ENCODE measurements at places on chromosomes 7 and 10.

DNA sequence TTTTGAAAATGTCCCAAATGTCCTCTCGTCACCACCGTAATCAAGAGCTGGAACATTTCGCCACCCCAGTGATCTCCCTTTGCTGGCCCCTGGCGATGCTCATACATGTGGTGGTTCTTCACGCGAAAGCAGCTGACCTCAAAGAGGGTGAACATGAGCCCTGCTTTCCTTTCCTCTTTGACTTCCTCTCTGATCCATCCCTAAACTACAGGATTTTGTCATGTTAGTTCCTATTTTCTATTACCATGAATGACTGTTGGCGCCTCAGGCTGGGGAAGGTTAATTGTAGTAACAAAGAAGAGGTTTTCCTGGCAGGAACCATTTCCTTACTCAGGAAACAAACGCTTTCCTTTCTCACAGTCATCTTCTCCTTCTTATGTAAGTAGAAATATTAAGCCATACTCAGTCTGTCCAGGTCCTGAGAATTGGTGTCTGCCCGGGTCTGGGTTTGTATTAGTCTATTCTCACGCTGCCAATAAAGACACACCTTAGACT lies 114.5 kb downstream of the INSYN2A start:
- DNase-seq: peak; percentile 8

DNA sequence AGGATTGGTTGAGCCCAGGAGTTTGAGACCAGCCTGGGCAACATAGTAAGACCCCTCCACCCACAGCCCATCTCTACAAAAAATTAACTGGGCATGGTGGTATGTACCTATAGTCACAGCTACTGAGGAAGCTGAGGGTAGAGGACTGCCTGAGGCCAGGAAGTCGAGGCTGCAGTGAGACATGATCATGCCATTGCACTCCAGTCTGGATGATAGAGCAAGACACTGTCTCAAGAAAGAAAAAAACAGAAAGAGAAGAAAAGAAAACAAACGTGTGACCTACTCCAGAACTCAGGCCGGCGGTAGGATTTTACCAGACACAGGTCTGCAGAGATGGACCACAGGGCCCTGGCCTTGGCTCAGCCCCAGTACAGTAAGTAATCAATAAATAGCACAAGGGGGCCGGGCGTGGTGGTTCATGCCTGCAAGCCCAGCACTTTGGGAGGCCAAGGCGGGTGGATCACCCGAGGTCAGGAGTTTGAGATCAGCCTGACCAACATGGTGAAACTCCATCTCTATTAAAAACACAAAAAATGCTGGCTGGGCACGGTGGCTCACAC lies 35.4 kb upstream of the TNRC18 start:
- no peak for DNase-seq

DNA sequence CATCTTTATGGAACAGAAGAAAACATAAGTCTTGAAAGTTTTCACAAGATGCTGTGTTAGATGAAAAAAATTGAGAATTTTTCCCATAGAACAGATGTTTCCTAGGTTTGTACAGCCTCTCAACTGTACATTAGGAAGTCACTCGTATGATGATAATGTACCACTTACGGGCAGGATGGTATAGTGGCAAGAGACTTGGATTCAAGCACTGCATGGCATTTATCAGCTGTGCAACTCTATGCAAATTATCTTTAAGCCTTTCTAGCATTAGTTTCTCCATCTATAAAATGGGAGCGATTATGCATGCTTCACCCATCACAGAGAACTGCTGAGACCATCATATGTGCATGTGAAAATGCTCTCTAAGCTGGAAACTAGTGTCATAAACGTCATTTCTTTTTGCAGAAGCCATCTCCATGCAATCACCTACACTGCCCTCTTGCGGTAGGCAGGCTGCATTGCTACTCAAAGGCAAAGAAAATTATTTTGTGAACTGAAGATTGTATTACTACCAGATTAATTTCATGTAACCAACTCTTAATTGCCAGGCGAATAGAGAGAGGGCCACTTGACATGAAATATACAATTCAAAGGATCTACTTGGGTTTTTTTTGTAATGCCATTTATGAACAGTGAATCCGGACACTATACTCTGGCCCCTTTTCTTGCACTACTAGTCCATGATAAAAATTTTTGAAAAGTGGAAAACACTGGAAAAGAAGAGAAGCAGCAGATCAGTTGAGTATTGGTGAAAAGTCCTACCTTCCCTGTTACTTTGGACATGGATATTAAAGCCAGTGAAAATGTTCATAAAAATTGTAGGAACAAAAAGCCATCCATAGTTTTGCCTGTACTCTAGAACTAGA lies 102.3 kb downstream of the JAZF1 start:
- DNase-seq: no peak

DNA sequence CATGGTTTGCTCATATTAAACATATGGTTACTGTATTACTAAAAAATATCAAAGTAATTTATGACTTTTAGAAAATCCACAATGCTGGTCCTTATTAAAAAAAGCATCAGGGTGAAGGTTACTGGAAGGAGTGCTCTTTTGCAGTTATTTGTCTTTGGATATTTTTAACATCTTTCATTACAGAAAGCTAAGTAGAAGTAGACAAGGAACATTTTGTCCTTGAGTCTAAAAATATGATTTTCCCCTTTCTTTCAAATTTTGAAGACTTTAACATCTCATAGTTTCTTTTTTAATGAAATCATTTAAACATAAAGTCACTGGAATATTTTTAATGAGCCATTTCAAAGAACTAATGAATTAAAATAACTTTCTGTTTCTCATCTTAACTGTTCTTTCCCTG lies 110.1 kb upstream of the TNS3 start:
- DNase-seq: no peak

DNA sequence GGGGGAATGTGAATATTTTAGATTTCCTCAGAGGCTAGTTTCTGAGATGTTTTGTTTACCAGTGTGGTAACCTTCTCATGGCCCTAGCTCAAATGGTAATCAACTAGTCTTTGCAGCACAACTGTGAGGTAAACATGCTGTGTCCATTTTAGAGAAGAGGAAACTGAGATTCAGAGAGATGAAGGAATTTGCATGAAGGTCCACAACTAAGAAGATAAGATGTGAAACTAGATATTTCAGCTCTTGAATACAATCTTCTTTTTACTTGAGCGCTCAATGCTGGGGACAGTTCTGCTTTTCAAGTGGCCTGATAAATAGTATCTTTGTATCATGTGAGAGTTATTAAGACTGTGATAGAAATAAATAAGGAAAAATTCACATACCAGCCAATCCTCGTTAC lies 245.4 kb downstream of the AUTS2 start:
- DNase-seq: no peak

GRCh38 chr7:121557034-121557892 lies 161.2 kb upstream of the FAM3C start:
- no peak for DNase-seq

DNA sequence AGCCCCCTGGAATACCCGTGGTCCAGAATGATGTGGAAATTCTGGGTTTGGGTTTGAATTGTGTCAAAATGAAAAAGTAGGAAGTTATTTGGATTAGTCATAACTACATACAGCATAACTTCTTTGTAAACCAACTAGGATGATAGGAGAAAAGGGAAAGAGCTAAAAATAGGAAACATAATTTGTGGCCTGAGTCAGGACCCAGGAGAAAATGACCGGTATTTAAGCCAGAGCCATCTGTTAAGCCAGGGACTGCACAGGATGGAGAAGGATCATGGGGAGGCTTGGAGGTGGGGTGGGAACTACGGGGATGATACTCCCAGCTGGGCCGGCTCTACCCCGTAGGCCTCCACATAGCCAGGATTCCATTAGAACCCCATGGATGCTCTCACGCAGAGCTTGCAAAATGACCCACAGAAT lies 98.6 kb downstream of the MYOF start:
- DNase-seq: no peak

DNA sequence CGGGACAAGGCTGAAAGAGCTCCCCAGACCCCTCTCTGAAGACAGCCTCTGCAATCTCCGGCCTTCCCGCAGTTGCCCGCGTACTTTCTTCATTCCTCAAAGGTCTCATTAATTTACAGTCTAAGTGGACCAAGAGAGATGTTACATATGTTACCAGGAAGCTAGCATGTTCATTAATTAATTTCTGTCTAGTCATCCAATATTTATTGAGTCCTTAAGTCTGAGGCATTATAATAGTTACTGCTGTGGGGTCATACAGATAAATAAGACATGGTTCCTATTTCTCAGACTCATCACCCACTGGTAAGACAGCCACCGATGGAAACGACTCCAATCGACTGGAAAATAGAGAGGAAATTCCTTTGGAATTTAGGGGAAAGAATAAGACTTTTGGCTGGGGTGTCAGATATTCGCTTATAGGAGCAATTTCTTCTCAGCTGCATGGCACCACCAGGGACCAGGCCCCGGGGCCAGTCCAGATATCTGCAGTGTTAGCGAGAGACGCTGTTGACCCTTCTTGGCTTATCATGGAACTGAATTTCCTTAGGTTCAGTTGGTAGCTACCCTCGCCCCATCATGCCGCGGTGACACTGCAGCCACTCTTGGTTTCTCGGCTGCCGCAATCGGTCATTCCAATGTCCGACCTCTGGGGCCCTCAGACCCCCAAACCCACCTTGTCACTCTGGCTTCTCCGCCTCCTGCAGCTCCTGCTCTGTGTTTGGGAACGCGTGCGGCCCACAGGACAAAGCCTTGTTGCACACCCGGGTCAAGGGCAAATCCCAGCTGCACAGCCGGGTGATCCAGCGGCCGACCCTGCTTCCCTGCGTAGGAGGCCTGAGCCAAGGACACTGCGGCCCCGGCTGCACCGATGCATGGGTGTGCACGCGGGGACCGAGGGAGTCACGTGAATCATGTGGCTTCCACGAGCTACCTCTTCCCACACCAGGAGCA lies 383.2 kb downstream of the DNAJB6 start:
- no peak for DNase-seq

- DNase-seq: no peak
Observed at GRCh38 chr10:75540357-75540966, 109.0 kb downstream of the LRMDA start.

- no peak for DNase-seq
Observed at GRCh38 chr10:14556285-14556956, 218.3 kb downstream of the FAM107B start.

- no peak for DNase-seq
Observed at GRCh38 chr7:460374-461116, 59.1 kb downstream of the PDGFA start.

GRCh38 chr7:50614721-50615518 lies 49.7 kb upstream of the DDC start:
- peak; percentile 74 for DNase-seq

DNA sequence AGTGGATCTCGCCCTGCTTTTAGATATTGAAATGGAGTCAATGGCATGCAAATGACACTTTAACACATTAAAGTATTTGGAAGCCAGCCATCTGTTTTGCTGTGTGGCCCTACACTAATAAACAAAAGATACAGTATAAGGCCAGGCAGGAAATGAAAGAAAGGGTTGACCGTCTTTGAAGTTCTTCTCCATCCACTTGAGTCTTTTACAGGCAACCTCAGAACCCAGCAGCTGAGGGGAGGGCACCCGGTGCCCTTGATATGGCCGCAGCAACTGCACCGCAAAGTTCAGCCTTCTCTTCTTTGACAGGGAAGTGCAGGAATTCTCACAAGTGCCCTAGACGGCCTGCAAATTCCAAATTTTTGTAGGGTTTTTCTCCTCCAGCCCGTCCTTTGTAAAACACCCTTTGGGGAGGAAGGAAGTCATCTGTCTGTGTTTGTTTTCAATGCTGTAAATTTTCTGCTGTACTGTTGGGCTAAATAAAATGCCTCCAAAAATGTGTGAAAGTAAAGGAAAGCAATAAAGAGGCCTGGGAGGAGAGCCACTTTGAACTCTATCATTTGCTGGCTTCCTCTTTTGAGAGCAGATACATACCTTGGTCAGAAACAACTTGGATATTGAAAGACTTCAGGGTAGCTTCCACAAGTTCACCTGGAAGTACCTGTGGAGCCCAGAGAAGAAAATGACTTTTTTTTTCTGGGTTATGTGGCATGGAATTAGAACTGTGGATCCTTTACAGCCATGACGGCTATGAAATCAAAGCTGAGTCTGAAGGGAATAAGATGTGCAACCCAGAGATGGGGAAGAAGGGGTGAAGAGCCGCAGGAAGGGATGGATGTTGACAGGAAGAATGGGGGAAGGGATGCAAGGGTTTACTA lies 3.6 kb downstream of the HOXA1 start:
- DNase-seq: no peak

DNA sequence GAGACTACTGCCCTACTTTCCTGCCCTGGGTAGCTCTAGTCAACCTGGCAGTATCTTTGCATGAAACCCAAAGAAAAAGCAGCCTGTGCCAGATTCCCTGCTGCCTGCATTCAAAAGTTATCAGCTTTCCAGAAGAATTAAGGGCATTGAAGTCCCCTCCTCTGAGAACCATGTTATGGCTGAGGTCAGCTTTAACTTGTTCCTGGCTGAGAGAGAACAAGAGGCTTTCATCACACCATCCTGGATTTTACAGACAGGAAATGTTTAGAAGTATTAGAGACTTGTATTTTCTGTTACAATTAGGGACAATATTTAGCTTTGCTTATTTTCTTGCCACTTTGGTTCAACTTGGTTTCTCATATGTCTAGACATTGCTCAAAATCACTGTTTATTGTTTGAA lies 238.8 kb downstream of the ARL4A start:
- no peak for DNase-seq

- no peak for DNase-seq
Observed at GRCh38 chr10:129136951-129137350, 330.1 kb upstream of the MGMT start.

DNA sequence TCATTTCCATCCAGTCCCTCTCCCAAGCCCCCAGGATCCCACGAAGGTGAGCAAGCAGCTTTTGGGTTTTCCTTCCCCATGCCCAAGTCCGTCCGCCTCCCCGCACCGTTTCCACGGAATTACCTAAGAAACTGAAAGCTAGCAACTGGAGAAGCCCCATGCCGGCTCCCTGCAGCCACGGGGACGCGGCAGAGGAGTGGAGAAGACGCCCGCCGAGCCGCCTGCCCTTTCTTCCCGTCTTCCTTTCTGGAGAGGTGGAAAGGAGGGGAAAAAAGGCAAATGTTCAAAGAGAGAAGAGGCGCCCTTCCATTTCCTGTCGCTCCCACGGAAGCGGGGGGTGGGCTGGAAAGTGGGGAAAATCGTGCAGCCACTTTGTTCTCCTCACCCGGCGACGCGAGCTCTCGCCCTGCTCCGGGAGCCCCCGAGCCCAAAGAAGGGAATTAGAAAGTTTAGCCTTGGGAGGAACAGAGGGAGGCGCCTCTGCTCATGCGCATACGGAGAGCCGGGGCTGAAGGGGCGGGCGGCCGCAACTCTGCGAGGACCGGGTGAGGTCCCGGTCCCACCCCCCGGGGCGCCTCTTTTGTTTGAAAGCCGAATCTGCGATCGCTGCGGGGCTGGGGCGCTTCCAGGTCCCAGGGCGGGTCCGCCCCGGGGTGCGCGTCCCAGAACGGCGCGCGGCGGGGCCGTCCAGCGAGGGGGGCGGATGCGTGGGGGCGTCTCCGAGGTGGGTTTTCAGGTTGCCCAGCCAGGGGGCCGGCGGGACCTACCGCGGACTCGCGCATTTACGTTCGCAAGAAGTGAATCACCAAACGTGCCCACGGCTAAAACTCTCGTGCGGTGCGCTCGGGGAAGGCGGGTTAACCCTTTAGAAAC lies at the start of gene LAMB1:
Gene LAMB1 (minus strand): TSS at position 436 of the 873 bp plus-strand sequence. CDS start 276 bp downstream, at position 160.
- peak; percentile 73 for DNase-seq

DNA sequence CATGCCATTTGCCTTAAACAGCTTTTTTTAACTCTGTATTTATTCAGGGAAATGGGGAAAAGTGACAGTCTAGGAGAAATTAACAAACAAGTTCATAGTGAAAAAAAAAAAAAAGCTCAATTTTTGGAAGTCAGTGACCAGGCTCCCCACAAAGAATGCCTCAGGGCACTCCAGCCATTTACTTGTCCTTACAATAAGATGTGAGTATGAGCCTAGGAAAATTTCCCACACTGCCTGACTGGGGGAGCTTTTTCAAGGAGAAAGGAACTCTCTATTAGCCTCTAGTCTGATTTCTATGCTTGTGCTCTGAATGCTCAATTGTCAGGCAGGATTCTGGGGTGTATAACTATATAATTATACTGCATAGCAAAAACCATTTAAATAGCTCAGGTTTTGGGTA lies 74.9 kb upstream of the NRBF2 start:
- no peak for DNase-seq

Measured in left lobe of liver (tissue), 2 donors.